Chondrocyte (in vitro differentiated cells): ENCODE measurements at places on chromosomes 5 and 9.

DNA sequence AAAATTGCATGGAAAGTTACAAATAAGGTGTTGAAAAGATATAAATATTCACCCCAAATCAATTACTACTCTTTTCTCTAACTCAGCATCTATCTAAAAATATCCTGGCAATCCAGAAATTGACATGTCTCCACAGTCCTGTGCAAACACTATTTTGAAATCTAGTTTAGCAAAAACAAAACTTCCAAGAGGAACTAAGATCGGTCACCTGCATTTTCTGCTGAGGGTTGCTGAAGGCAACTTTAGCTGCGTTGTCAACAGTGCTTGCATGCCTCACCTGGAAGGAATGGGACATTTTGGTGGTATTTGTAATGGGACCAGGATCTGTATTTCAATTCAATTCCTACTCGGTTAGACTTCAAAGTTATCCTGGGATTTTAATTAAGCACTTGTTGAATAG is 398.3 kb downstream of the NTRK2 start:
- DNase-seq = no peak

DNA sequence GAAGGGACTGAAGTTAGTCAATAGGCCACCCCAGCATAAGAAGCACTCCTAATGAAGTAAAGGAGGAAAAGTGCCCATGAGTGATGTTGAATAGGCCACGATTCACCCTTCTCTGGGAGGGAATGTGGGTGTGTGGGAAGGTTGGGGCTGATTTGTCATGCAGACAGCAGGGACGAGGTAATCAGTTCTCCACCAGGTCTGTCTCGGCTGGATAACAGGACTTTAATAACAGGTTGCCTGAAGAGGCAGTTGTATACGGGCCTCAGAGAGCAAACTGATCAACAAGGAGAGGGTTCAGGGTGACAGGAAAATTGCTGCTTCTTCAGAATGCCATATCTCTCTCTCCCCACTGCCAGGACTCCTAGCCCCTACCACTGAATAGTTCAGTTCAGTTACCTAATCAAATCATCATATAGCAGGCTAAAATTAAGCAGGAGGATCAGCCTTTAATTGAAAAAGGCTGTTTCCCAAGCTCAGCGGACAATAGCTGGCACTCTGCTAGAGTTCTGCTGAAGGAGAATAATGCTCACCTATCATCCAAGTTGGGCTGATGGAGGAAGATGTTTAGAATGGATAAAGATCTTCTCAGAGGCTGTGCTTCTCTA is 43.6 kb upstream of the SMIM32 start:
- no peak for DNase-seq

DNA sequence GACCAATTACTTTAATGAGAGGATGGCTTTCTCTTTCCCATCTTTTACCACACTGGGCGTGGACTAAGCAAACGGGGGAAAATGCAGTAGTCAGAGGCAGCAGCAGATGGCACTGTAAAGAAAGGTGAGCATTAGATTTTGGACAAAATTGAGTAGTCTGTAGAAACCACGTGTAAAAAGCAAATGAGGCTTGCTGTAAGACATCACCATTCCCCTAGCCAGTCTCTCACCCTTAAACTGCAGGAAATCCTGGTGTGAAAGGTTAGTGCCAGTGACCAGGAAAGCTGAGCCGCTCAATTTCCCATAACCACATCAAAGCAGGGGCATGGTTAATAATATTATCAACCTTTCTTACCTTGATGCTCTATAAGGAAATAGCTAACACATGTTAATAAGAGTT is 31.8 kb downstream of the SPATA31C2 start:
- no peak for DNase-seq

- DNase-seq = no peak
Measured at GRCh38 chr5:124580925-124581737, 165.3 kb downstream of the ZNF608 start.

GRCh38 chr5:124052201-124052600 is 540.2 kb downstream of the CSNK1G3 start:
- DNase-seq = no peak

- no peak for DNase-seq
Measured at GRCh38 chr9:99134893-99135341, 30.0 kb downstream of the TGFBR1 start.

DNA sequence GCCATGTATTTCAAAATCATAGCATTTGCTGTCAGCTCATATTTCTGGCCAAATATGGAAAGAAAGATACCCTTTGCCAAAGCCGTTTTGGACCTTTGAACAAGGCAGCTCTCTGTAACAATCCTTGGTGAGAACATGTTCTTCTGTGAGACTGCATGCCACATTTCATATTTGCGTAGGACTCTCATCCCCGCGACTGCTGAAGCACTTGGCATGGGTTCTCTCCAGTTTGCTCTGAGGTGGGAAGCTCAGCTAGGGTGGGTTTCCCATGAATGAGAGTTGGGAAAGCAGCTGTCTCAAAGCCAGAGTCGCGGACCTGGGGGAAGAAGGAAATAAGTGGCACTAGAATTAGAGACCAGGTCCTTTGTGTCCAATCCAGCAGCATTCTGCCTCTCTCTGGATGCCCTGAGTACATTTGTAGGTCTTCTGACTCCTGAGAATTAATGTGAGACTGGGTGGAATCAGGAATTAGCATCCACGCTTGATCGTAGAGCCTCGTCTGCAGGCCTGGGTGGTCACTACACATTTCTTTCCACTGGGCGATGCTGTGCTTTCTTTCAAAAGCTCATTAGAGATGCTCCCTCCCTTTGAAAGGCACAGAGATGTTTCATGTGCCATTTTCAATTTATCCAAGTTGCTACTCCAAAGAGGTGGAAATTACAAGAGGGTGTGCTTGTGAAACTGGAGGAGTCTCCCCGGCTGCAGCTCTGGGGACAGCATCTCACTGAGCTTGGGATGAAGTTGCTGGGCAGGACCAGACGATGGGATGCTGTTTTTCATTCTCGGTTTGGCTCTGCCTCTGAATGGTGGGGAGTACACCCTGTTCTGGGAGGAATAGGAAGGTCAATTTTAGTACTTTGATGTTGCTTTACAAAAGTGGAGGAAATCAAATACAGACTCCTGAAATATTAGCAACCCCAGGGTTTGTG is 197.2 kb downstream of the GADD45G start:
- no peak for DNase-seq

- no peak for DNase-seq
Measured at GRCh38 chr9:128065907-128066712, 1.0 kb downstream of the NAIF1 start.

DNA sequence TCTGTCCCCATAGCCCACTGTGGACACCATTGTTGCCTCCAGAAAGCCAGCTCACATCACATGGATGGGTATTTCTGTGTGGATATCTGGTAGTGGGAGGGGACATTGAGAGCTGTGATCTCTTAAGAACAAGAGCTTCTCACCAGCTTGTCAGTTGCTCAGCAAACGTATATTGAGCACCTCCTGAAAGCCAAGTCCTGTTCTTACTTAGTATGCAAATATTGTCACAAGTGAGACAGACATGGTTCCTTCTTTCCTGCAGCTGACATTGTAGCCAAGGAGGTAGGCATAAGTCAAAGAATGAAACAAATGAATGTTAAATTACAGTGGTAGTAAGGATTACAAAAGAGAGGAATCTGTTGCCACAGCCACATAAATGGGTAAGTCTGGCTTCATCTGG is 3.8 kb downstream of the TCOF1 start:
- DNase-seq = no peak

GRCh38 chr9:93148721-93149120 is 14.7 kb upstream of the NINJ1 start:
- DNase-seq = no peak

DNA sequence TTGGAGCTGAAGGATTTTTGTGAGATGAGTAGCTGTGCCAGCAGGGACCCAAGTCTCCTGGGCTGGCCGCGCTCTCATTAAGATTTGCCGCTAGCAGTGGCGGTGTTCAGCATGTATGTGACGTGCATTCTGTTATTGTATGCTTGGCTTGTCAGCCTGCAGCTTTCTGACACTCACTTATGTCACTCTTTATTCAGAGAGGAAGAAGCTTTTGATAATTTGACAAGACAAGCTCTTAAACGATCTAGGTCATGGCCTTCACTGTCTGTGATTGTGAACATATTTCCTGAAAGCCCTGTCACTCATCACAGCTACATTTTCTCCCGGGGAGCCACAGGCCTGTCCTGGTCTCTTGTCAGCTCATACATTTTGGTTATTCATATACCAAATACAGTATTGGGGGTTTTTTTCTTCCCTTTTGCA is 98.2 kb upstream of the GRHPR start:
- DNase-seq = no peak

DNA sequence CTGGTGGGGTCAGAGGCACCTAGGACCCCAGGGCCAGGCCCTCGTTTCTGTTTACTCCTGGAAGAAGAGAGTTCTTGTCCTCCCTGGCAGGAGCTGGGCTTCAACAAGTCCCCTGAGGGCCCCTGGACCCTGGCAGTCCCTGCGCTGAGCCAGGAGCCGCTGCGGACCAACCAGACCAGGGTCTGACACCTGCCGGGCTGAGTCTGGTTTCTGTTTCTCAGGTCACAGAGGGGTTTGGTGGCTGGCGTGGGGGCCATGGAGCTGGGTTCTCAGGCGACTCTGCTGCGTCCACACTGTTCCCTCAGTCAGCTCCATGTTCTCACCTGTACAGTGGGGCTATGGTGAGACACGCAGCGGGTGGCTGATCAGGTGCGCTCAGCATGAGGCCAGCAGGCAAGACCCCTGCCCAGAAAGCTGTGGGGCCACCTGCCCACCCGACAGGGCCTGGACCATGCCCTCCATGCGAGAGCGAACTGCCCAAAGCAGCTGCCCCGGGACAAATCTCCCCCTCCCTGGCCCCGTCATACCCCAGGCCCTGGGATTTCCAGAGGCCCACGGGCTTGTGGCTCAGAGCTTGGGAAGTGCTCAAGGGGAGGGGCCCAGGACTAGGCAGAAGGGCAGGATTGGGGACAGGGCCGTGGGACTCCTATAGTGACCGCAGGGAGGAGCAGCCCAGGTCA is 17.9 kb upstream of the NOTCH1 start:
- DNase-seq = no peak

DNA sequence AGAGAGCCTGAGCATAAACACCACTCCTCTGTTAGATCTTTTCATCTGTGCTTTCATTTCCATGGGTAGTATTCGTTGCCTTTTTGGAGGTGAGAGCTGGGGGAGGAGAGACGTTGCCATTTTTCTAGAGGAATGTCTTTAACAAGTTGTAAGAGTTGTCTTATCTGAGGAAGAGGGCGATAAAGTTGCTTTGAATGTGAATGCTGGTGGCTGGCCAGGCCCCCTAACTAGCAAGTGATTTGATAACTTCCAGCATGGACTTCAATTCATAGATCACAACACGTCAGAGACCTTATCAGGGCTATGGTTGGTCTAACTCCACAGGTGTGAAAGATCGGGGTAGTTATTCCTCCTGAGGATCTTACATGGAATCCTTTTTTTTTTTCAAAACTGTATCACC is 30.0 kb upstream of the AOPEP start:
- DNase-seq = no peak

GRCh38 chr9:137376386-137376785 is 46.6 kb downstream of the EXD3 start:
- no peak for DNase-seq

DNA sequence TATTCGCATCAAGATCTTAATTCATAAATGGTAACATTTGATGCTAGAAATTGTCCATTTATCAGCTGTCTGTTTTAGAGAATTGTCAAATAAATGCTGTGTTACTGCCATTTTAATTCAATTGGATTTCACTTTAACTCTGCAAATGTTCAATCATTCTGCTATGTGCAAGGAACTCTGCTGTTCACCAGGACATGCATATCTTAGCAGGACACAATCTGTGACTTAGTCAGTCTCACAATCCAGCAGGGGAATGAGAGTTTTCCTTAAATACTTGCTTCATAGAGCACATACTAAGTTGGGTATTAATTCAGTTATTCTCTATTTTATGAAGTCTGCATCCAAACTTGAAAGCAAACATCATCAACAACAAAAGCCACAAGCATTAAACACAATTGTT is 488.7 kb upstream of the MEF2C start:
- DNase-seq = no peak

DNA sequence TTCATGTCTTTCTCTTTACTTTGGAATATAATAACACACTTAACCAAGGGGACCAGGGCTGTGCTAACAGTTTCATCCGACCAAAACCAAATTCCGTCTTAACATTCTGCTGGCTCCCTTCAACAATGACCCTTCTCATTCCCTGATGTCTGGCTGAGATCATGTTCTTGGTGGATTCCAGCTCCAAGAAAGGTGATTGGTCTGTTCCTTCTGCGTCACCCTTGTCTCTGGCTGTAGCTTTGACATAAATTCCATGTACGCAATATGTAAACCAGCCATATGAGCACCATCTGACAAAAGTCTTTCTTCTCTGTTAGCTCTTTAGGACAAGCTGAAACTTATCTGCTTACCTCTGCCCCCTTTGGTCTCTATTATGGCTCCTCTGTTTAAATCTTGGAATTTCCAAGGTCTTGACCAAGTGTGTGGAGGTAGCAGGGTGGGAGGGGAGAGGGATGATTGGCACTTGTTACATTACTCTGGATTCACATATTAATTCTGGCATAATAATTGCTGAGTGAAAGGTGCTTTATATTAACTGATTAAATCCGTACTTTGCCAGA is 45.7 kb upstream of the HSD17B4 start:
- no peak for DNase-seq

DNA sequence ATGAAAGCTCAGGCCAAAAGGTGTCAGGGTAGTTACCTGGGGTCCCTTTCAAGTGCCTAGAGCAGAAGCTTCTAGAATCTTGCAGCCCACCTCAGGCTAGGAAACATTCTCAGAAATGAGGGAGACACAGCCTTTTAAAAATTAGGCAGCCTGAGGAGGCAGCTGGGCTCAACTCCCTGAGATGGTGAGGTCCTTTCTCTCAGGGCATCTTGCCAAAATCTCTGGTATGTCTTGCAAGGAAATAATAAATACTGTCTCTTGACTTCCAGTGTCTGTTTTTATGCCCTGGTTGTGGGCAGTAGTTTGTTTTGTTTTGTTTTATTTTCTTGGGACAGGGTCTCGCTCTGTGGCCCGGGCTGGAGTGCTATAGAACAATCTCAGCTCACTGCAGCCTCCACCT is 100.9 kb upstream of the APC start:
- DNase-seq = no peak

DNA sequence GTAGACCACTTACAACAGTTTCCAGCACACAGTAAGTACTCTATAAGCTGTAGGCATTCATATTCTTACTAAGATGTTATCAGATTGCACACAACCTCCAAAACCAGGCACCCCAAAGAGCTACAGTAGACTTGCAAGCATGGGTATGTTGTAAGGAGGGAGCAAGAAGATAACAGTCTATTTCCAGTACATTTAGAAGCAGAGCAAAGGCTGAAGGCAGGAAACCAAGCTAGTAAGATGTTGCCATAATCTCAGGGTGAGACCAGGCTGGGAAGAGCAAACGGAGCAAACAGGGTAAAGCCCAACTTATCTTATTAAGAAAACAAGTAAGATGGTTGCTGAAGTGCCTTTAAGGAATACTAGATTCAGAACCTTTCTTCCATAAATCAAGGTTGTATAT is 161.1 kb downstream of the GLIS3 start:
- DNase-seq = no peak
